ENCODE measurements at places on chromosomes 2 and 18.
A peak's percentile ranks its signal among the peaks of the same experiment; 100 is the strongest.

DNA sequence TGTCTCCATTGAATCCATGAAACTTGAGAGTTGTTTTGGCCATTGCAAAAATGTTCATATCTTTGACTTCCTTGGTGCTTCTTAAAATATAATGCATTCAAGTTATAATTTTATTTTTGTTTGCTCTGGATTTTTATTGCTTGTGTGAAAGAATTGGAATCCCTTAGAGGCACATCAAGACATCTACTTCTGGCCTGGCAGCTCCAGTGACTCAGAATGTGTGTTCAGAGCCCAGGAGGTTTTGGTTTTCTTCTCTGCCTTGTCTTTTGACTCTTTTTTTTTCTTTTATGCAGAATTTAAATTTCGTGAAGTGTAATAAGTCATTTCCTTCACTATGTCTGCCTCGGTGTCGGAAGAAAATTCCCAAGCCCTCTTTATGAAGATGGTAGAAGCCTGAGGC is 180.2 kb downstream of the LTBP1 start:
- DNase-seq, result no peak
- no peak overlapping the region for H3K4me3 ChIP-seq
- no peaks in the 10 kb centered on the region for H3K4me1 ChIP-seq
- H3K27me3 ChIP-seq, result no peaks in the 10 kb centered on the region
- H3K27ac ChIP-seq, result no peak overlapping the region
- no peaks in the 10 kb centered on the region for H3K36me3 ChIP-seq

- no peaks in the 10 kb centered on the region for H3K27me3 ChIP-seq
- no peak for DNase-seq
- H3K27ac ChIP-seq, result no peak overlapping the region
- H3K4me3 ChIP-seq, result no peak overlapping the region
These were observed 41.0 kb downstream of the POLE4 start for GRCh38 chr2:74999468-74999867.

DNA sequence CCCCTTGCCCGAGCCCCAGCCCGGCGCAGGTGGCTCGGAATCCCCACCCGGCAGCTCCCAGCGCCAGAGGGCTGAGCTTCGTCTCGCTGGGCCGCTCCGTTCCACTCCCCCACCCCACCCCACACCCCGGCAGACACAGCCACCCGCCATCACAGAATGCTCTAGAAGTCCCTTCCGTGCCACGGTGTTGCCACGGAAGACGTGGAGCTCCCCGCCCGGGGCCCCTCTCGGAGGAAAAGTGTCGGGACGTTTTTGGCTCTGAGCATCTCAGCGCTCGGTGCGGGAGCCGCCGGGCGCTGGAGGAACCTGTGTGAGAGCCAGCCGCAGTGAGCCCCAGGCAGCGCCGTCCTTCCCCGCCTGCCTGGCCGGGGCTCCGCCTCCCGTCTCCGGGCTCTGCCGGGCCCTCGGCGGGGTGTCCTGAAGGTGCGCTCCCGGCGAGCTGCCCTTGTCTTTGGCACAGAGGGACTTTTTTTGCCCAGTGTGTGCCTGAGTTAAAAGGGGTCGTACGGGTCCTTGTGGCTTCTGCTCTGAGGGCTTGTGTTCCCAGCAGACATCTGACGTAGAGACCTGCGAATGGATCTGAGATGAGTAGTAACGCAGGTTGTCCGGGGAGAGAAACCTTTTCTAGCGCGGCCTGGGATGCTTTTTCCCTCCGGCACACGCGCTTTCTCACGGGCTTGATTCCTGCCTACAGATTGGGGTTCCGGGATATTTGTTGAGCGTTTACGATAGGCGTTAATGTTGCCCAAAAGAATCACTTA is 1.8 kb downstream of the ZCCHC2 start:
- peak; percentile 22 for DNase-seq
- H3K4me1 ChIP-seq, result no peaks in the 10 kb centered on the region
- peak overlapping the region; percentile 99 for H3K27ac ChIP-seq
- no peaks in the 10 kb centered on the region for H3K27me3 ChIP-seq

- H3K27ac ChIP-seq, result peak overlapping the region; percentile 64
- DNase-seq, result no peak
- no peaks in the 10 kb centered on the region for H3K27me3 ChIP-seq
- no peaks in the 10 kb centered on the region for H3K4me1 ChIP-seq
These were observed 16.9 kb upstream of the ZCCHC2 start for GRCh38 chr18:62505669-62506494.

DNA sequence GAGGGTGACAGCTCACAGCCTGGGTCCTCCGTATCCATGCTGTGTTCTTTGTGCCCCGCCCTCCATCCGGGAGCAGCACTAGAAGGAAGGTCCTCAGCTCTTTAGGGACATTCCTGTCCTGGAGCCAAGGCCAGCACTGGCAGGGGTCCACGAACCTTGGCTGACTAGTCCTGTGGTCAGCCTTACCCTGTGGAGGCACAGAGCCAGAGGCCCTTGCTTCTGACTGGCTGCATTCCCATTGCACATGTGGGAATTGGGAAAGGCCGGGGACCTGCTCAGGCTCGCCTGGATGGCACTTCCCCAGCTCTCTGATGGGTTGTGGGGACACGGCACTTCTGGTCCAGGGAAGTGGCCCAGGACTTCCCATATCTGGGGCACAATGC is 24.9 kb upstream of the RHOB start:
- H3K4me1 ChIP-seq, result no peaks in the 10 kb centered on the region
- peak; percentile 84 for DNase-seq
- no peaks in the 10 kb centered on the region for H3K27me3 ChIP-seq
- H3K4me3 ChIP-seq, result no peak overlapping the region

- H3K4me1 ChIP-seq, result no peaks in the 10 kb centered on the region
- H3K27ac ChIP-seq, result no peak overlapping the region
- DNase-seq, result no peak
- no peaks in the 10 kb centered on the region for H3K36me3 ChIP-seq
These were observed 1.3 kb downstream of the CERS6 start for GRCh38 chr2:168457190-168457895.

DNA sequence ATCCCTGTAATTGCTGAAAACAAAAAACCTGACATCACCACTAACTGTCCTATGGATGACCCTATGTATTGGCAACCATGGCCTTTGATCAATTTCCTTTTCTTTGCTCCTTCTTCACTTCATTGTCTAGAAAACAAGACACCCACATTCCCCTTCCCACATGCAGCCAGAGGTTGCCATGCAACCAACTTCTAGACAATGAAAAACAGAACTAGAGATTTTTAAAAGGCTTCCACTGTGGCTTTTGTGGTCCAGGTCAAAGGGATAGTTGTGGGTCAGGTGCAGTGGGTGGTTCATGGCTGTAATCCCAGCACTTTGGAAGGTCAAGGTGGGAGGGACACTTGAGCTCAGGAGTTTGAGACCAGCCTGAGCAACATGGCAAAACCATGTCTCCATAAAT is 139.3 kb upstream of the DOK6 start:
- no peaks in the 10 kb centered on the region for H3K27me3 ChIP-seq
- H3K27ac ChIP-seq, result no peak overlapping the region
- no peak overlapping the region for H3K4me3 ChIP-seq
- no peak for DNase-seq
- no peaks in the 10 kb centered on the region for H3K4me1 ChIP-seq
- no peaks in the 10 kb centered on the region for H3K36me3 ChIP-seq

DNA sequence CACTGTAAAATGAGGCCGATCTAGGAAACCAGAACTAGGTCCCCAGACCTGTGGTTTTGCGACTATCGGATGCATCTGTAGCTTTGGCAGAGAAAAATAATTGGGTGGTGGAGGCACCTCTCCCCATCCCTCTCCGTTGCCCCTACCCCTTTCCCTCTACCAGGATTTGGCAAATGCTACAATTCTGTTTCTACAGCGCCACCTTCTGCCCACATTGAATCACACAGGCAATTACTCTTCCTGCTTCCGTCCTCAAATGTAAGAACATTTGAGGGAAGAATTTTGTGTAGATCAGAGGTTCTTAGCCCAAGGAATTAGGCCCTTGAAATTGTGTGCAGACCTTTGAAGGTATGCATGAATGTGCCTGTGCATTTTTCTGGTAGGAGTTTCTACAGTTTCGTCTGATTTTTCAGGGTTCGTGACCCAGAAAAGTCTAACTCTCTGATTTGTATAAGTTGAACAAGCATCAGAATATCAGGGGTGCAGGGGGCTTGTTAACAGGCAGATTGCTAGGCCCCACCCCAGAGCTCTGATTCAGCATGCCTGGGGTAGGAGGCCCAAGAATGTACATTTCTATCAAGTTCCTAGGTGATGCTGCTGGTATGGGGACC is 11.2 kb downstream of the ATP6V1B1 start:
- H3K4me3 ChIP-seq, result no peak overlapping the region
- H3K27me3 ChIP-seq, result no peaks in the 10 kb centered on the region
- H3K4me1 ChIP-seq, result peaks cover 23% of the 10 kb centered on the region
- peak; percentile 57 for DNase-seq

DNA sequence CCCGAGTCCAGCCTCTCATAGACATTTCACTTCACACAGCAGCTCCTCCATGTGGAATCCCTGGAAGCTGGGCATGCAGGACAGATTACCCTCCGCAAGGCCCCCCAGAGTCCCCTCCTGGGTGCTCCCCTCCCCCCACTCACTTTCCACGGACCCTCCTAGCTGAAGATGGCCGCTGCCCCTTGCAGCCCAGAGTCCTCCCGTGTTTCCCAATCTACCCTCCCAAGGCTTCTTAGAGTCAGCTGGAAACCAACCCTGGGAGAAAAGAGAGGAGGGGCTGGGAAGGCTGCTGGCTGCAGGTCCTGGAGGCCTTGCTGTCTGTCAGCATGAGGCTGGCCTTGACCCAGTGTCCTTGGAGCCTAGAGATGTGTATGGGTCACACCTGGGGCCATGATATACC is 49.0 kb upstream of the HAAO start:
- H3K4me1 ChIP-seq, result peaks cover 52% of the 10 kb centered on the region
- DNase-seq, result peak; percentile 8
- no peak overlapping the region for H3K4me3 ChIP-seq
- no peaks in the 10 kb centered on the region for H3K27me3 ChIP-seq
- H3K27ac ChIP-seq, result peak overlapping the region; percentile 68

DNA sequence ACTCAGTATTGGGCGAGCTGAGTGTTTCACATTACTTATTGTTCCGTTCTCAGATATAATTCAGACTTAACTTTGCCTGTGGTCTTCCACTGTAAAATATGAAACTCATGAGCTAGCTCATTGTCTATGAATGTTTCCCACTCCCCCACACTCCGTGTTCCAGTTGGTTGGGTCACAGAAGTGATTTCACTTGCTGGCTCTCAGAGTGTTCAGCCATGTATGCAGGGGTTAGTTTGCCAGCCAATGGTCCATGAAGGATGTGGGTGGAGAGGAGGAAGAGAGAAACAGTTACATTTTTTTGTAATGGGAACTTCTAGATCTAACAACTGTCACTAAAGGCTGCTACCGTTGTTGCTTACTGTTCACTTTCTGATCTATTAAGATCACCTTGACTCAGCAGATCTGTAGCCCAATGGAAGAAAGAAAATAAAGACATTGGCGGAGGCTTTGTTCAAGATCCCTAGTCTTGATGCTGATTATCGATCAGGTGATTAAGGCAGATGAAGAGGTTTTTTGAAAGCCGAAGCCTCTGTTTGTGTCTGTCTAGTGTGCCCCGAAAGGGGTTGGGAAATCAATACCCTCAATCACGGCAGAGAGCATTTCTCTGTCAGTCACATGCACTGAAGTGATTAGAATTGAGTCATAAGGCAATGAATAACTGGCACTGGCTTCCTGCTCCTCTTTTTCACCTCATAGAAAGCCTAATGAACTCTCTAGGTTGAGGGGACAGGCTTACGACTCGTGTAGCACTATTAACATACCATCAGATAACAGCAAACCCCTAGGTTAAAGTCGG is 279.7 kb upstream of the FIGN start:
- peak overlapping the region; percentile 42 for H3K27ac ChIP-seq
- H3K27me3 ChIP-seq, result no peaks in the 10 kb centered on the region
- peak overlapping the region; percentile 38 for H3K4me3 ChIP-seq
- no peaks in the 10 kb centered on the region for H3K36me3 ChIP-seq
- no peak for DNase-seq
- peaks cover 6% of the 10 kb centered on the region for H3K4me1 ChIP-seq

GRCh38 chr2:142724186-142724585 is 153.3 kb upstream of the KYNU start:
- H3K4me1 ChIP-seq, result no peaks in the 10 kb centered on the region
- no peaks in the 10 kb centered on the region for H3K27me3 ChIP-seq
- no peak overlapping the region for H3K27ac ChIP-seq
- no peak overlapping the region for H3K4me3 ChIP-seq
- DNase-seq, result no peak

DNA sequence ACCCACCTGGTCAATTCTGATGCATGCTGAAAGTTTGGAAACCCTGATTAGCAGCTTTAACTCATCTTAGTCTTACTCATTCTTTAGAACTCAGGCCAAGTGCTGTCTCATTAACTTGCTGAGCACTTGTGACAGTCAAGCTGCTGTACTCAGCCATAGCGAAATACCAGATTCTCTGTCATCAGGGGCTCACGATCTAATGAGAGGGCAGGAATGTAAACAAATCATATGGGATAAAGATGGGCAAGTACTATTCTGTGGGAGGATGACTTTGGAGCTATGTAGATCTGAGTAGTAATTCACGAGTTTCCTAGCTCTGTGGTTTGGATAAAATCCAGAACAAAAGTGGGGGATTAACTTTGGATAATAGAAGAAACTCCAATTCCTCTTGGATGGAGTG is 376.6 kb downstream of the HRH4 start:
- H3K4me3 ChIP-seq, result no peak overlapping the region
- DNase-seq, result no peak
- no peak overlapping the region for H3K27ac ChIP-seq
- H3K27me3 ChIP-seq, result no peaks in the 10 kb centered on the region
- H3K36me3 ChIP-seq, result no peaks in the 10 kb centered on the region
- H3K4me1 ChIP-seq, result no peaks in the 10 kb centered on the region

GRCh38 chr2:120209427-120210269 is 13.6 kb downstream of the TMEM185B start:
- no peaks in the 10 kb centered on the region for H3K36me3 ChIP-seq
- no peak for DNase-seq
- no peaks in the 10 kb centered on the region for H3K4me1 ChIP-seq
